ENCODE measurements at places on chromosomes 2 and 18.

- peak; percentile 71 for DNase-seq
These were observed 62.0 kb downstream of the CACNB4 start for GRCh38 chr2:152036611-152037469.

DNA sequence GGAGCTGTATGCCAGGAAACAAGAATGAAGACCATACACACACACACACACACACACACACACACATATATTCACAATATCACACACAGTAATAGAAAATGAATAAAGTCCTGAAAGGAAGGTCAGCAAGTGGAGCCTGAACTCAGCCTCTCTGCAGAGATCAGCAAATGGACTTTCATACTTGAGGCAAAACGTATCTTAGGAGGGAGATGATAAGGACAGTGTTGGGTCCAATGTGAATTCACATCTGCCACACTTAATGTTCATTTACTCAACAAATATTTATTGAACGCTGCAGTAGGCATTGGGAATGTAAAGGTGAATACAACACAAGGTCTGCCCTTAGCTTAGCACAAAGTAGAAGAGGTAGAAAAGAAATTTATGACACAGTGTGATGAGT is 2.7 kb upstream of the MTLN start:
- DNase-seq, result no peak

GRCh38 chr2:39033980-39034379 is 86.9 kb downstream of the SOS1 start:
- DNase-seq, result no peak

GRCh38 chr2:19933351-19933981 is 31.7 kb upstream of the TTC32 start:
- peak; percentile 23 for DNase-seq

GRCh38 chr18:32321826-32322225 is 132.0 kb downstream of the MEP1B start:
- DNase-seq, result no peak

DNA sequence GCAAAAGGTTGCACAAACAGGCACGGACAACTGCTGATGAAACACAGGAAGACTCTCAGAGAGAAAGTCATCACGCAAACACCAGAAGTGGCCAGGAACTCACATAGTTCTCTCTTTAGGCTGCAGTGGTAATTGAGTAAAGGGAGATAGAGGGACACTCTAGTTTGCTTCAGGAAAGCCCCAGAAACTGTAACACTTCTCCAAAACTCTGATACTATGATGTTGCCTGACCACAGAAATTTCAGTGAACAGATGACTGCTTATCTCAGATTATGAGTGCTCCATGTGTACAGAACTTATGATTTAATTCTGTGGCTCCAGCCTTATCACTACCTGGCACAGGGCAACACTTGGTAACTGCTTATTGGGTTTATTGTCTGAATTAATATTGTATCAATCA is 311.5 kb upstream of the GYPC start:
- DNase-seq, result no peak

DNA sequence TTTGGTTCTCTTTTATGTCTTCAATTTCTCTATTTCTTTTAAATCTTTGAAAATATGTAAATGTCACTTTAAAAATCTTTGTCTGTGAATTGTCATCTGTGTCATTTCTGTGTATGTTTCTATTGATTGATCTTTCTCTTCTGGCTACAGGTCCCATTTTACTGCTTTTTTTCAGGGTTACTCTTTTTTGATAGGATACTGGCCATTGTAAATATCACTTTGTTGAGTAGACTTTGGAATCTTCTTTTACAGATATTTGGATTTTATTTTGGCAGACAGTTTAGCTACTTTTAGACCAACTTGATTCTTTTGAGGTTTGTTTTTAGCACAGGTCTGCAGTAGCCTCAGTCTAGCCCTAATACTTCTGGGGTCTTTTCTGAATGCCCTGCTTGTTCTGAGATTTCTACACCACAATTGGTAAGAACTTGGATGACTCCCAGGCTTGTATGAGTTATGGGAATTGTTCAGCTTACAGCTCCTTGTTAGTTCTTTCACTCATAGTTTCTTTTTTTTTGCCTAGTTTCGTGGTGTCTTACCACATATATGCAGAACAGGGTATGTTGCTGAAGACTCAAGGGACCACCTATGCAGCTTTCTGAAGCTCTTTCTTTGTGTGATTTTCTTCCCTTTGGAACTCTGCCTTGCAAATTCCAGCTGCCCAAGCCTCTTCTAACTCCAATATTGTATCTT is 122.2 kb downstream of the QPCT start:
- DNase-seq, result no peak

GRCh38 chr2:229701062-229701461 is 13.3 kb downstream of the DNER start:
- DNase-seq, result no peak

DNA sequence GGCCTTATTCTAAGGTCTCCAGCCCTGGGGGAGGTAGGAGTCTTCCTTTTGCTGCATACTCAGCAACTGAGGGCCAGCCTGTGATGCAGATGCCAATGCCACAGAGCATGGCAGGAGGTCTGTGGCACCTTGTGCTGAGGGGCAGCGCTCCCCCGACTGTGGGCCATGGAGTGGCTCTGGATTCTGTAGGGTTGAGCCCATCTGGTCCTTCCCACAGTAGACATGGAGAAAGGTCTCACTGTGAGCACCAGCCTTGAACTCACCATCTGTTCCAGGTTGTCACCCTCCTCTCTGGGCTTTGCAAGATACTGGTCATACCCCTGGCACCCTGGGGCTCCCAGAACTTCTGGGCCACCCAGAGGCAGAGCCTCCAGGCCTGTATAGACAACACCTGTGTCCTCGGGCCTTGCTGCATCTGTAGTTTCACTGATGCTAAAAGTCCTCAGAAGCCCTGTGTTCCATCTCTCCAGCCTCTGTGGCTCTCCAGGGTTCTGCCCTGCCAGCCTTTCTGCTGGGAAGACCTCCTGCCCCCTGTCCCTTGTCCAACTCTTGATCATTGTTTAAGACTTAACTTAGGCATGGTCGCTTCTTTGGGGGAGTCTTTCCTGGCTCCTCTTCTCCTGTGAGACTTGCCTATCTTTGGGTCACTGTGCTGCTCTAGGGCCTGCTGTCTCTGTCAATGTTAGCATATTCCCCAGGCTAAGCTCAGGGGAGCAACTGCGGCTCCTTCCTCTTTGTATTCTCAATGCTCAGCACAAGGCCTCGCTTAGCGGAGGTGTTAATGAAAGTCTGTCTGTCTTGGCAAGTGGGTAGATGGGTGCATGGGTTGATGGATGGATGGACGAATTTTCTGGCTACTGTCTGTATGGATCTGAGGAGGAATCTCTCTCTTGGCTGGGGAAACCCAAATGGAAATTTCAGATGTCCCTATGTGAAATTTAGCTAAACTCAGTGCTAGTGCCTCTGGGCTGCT is 160.9 kb downstream of the DYSF start:
- no peak for DNase-seq
